ENCODE measurements at places on chromosomes 13 and 19. TPM values are rescaled to one million over a fixed set of nuclear protein-coding genes. Genes with fewer than 3 reads are reported as not detected.
A peak's percentile ranks its signal among the peaks of the same experiment; 100 is the strongest.

CGB2 gene
- not detected for total RNA-seq

LGALS7B gene
- total RNA-seq, result not detected

CCDC8 gene
- not detected for total RNA-seq

ARL11 gene
- 0.33 TPM for total RNA-seq

DCLK1 gene
- not detected for total RNA-seq

INTS6 gene
- 47.1 TPM for total RNA-seq

ZNF526 gene
- total RNA-seq, result 12.3 TPM

TMEM221 gene
- not detected for total RNA-seq

DNA sequence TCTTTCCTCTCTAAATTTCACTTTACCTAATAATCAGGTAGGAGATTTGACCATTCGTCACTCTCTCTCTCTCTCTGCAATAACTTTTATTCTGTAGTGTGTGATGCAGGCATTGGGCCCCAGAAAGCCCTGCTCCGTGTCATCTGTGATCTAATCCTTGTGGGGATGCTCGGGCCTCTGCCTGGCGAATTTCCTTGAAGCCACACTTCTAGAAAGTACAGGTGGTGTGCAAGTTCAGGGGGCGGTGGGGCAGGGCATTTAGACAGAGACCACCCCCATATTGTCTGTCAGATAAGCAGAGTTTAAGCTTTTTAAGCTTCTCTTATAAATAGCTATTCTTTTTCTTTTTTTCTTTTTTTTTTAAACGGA lies 53.4 kb upstream of the GPR12 start:
- no peak overlapping the region for H3K27ac ChIP-seq
- H3K4me1 ChIP-seq, result no peaks in the 10 kb centered on the region
- DNase-seq, result no peak
- peaks cover 11% of the 10 kb centered on the region for H3K27me3 ChIP-seq
- no peaks in the 10 kb centered on the region for H3K36me3 ChIP-seq
- no peak overlapping the region for H3K4me3 ChIP-seq

DNA sequence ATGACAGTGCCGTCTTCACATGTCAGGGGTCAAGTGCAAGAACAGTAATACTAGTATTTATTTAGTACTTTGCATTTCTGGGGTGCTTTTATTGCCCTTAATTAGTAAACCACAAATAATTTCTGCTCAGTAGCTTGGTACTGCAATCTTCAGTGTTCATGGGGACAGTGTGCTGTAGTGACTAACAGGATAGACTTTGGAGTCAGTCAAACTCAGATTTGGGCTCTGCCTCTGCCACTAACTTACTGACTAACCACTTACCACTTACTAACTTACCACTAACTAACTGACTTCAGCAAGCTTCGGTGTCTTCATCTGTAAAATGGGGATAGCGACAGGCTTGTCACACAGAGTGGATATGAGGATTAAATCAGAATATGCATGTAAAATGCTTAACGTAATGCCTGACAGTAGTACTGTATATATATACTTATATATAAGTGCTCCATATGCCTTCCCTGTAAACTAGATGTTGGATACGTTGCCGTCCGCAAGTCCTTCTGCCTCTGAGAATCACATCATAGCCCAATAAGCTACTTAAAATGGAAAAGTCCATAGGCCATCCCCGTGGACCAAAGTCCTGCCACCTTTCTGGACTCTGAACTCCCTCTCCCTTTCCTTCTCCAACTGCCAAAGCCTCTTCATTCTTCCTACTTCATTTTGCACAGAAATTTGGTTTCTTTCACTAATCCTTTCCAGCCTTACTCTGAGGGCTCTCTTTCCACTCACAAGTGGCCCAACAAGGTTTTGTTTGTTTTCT lies 158.1 kb downstream of the ZIC5 start:
- H3K27ac ChIP-seq, result no peak overlapping the region
- no peak for DNase-seq
- no peaks in the 10 kb centered on the region for H3K36me3 ChIP-seq

- H3K4me1 ChIP-seq, result peaks cover 34% of the 10 kb centered on the region
- peak overlapping the region; percentile 50 for H3K27ac ChIP-seq
- no peaks in the 10 kb centered on the region for H3K27me3 ChIP-seq
- H3K36me3 ChIP-seq, result peaks cover 4% of the 10 kb centered on the region
Observed at GRCh38 chr13:30346153-30346788, 38.9 kb upstream of the KATNAL1 start.

DNA sequence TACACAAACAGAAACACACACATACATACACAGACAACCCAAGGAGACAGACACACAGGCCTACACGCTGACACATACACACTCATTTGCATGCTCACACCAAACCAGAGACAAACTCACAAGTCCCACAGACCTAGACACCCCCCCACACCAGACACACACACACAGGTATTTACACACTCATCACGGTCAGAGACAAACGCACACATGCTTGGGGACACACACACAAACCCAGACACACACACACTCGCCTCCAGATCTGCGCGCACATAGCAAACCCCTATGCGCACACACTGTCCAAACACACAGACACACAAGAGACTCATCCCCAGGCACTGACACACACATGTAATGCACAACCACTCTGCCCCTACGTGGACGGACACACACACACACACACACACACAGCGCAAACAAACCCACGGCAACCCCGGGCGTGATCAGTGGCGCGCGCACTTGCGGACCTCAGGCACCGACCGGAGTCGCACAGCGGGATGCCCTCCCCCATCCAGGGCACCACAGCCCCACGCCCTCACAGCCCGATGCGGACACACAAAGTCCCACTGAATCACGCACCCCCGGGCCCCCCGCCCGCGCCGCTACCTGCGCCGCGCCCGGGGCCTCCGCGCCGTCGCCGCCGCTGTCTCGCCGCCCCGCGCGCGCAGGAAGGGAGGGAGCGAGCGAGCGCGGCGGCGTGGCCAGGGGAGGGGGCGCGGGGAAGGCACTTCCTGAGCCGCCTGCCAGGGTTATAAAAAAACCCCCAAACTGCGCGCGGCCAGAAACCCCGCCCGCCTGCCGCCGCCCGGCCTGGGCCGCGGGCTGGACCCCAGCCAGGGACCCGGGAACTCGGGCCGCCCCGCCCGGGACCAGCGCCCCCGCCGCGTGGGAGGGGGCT lies at the start of gene ADAMTS10:
ADAMTS10 (minus strand) TSS at position 675 of the 895 bp plus-strand sequence. CDS start 5,005 bp downstream, outside the sequence.
- peaks cover 2% of the 10 kb centered on the region for H3K36me3 ChIP-seq
- H3K4me3 ChIP-seq, result peak within 1 kb of the TSS; percentile 77
- H3K27ac ChIP-seq, result peak within 1 kb of the TSS; percentile 9
- peaks cover 22% of the 10 kb centered on the region for H3K4me1 ChIP-seq
- peaks cover 3% of the 10 kb centered on the region for H3K27me3 ChIP-seq
- peak; percentile 50 for DNase-seq

GRCh38 chr19:39820696-39821095 lies 13.3 kb downstream of the DYRK1B start:
- peaks cover 3% of the 10 kb centered on the region for H3K4me1 ChIP-seq
- H3K36me3 ChIP-seq, result peaks cover 6% of the 10 kb centered on the region
- no peak overlapping the region for H3K27ac ChIP-seq
- DNase-seq, result no peak

DNA sequence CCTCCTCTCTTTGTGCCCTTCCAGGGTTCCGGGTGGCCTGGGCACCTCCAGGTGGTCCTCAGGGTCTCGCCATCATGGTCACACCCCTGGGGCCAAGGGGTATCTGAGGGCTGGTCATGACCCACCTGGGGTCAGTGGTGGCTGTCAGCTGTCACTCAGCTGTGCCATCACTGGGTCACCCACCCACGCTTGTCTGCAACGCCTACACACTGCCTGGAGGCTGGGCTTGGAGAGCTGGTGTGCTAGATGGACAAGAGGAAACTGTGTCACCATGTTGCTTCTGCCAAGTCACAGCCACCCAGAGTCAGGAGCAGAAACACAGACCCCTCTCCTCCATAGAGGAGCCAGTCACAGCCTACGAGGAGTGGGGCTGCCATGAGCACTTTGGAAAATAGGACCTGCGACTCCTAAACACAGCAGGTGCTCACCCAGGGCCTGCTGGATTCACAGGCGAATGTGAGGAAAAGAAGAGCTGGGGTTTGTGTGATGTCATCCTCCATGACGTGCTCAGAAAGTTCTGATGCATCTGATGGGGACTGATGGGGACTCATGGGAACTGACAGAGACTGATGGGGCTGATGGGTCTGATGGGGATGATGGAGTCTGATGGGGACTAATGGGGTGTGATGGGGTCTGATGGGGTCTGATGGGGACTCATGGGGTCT lies 10.7 kb upstream of the GRTP1 start:
- DNase-seq, result no peak
- no peak overlapping the region for H3K27ac ChIP-seq
- H3K36me3 ChIP-seq, result no peaks in the 10 kb centered on the region

DNA sequence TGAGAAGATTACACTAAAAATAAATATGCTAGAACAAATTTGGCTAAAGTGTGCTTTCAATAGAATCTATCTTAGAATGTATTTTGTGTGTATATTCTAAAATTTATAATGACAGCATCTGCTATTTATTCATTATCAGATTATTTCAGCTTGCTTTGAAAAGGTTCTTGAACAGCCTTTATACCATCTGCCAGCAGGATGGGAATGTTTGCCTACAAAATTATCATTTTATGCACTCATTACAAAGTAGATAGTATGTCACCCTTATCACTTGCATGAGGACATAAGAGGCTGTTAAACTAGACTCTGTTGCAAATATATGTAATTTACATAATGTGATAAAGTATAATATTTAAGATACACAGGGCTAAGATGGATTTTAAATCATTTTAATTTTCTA lies 1286.9 kb upstream of the PCDH20 start:
- DNase-seq, result no peak
- H3K36me3 ChIP-seq, result no peaks in the 10 kb centered on the region
- H3K4me1 ChIP-seq, result no peaks in the 10 kb centered on the region
- H3K4me3 ChIP-seq, result no peak overlapping the region
- no peaks in the 10 kb centered on the region for H3K27me3 ChIP-seq
- H3K27ac ChIP-seq, result no peak overlapping the region

DNA sequence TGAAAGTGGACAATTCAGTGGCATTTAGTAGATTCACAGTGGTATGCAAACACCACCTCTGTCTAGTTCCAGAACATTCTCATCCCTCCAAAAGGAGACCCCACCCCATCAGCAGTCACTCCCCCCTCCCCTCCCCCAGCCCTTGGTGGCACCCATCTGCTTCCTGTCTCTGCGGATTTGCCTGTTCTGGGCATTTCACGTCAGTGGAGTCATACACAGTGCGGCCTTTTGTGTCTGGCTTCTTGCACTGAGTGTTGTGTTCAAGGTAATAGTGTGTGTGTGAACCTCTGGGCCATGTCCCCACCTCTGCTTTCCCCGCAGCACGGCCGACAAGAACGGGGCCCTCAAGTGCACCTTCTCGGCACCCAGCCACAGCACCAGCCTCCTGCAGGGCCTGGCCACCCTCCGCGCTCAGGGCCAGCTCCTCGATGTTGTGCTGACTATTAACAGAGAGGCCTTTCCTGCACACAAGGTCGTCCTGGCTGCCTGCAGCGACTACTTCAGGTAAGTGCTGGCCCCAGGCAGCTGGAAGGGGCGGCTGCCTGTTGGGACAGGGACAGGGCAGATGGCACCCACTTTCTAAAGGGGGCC lies 19.4 kb upstream of the CRTC1 start:
- H3K36me3 ChIP-seq, result no peaks in the 10 kb centered on the region
- DNase-seq, result no peak
- H3K4me1 ChIP-seq, result no peaks in the 10 kb centered on the region
- no peak overlapping the region for H3K4me3 ChIP-seq

DNA sequence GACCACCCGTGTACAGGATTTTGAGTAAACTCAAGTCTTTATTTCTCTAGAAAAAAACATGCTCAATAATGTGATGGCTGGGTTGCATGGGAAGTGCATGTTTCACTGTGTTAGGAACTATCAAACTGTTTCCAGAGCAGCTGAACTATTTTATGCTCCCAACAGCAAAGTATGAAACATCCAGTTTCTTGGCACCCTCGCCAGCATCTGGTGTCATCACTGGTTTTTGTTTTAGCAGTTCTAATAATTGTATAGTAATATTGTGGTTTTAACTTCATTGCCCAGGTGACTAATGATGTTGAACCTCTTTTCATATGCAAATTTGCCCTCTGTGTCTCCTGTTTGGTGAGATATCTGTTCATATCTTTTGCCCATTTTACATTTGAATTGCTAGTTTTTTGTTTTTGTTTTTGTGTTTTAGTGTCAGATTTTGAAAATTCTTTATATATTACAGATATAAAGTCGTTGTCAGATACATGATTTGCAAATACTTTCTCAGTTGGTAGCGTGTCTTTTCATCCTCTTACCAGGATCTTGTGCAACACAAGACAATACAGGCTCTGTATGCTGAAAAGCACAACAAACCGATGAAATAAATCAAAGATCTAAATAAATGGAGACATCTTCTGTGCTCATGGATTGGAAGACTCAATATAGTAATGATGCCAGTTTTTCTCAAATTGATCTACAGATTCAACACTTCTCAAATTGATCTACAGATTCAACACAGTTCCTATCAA lies 87.8 kb downstream of the IPO5 start:
- no peaks in the 10 kb centered on the region for H3K27me3 ChIP-seq
- H3K36me3 ChIP-seq, result no peaks in the 10 kb centered on the region
- DNase-seq, result no peak
- no peaks in the 10 kb centered on the region for H3K4me1 ChIP-seq
- H3K27ac ChIP-seq, result no peak overlapping the region

- H3K27me3 ChIP-seq, result peaks cover 3% of the 10 kb centered on the region
- H3K36me3 ChIP-seq, result no peaks in the 10 kb centered on the region
- H3K4me3 ChIP-seq, result no peak overlapping the region
- no peak overlapping the region for H3K27ac ChIP-seq
- no peaks in the 10 kb centered on the region for H3K4me1 ChIP-seq
Observed at GRCh38 chr13:112955271-112955937, 13.6 kb upstream of the MCF2L start.

GRCh38 chr19:17346109-17346671 lies 8.8 kb downstream of the GTPBP3 start:
- peak; percentile 87 for DNase-seq
- no peak overlapping the region for H3K27ac ChIP-seq
- peaks cover 4% of the 10 kb centered on the region for H3K27me3 ChIP-seq
- no peak overlapping the region for H3K4me3 ChIP-seq
- peaks cover 2% of the 10 kb centered on the region for H3K36me3 ChIP-seq

- H3K4me1 ChIP-seq, result no peaks in the 10 kb centered on the region
- no peak overlapping the region for H3K27ac ChIP-seq
- H3K36me3 ChIP-seq, result no peaks in the 10 kb centered on the region
- no peak overlapping the region for H3K4me3 ChIP-seq
Observed at GRCh38 chr13:54379461-54379860, 1350.8 kb downstream of the OLFM4 start.

GRCh38 chr13:76921516-76921915 lies 26.8 kb upstream of the ACOD1 start:
- H3K4me3 ChIP-seq, result no peak overlapping the region
- no peak overlapping the region for H3K27ac ChIP-seq
- no peaks in the 10 kb centered on the region for H3K36me3 ChIP-seq
- peaks cover 5% of the 10 kb centered on the region for H3K27me3 ChIP-seq

GRCh38 chr13:22405891-22406290 lies 735.0 kb downstream of the FGF9 start:
- no peaks in the 10 kb centered on the region for H3K27me3 ChIP-seq
- H3K4me3 ChIP-seq, result no peak overlapping the region

DNA sequence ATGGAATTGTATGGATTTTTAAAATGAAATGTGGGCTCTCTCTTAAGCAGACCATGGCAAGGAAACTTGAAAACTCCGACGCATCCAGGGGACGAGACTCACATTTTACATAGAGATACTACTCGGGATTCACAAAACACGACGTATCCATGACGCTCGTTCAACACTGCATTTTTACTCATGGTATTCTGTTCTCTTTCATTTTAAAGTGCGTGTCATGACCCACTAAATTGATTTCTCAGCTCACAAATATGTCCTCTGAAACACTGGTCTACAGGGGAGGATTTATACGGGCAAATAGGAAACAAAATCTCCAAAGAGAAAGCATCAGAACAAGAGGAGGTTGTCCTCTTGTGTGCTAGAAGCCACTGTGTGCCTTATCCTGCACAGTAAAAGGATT lies 523.5 kb downstream of the MYO16 start:
- H3K4me3 ChIP-seq, result no peak overlapping the region
- no peaks in the 10 kb centered on the region for H3K4me1 ChIP-seq
- H3K27me3 ChIP-seq, result peaks cover 1% of the 10 kb centered on the region
- DNase-seq, result no peak
- no peak overlapping the region for H3K27ac ChIP-seq
